Bladder microvascular endothelial cell (primary cell): ENCODE measurements at places on chromosomes 4 and X. TPM values are rescaled to one million over a fixed set of nuclear protein-coding genes. Genes with fewer than 3 reads are reported as not detected.

The NAP1L2 gene
- total RNA-seq = 0.81 and 3.0 TPM in 2 replicates

The NWD2 gene
- total RNA-seq = not detected in 2 replicates

The TLR10 gene
- not detected in 2 replicates for total RNA-seq

The RNF150 gene
- under 0.01 and 0.38 TPM in 2 replicates for total RNA-seq

The LUZP4 gene
- not detected in 2 replicates for total RNA-seq

The TSC22D3 gene
- total RNA-seq = 18.6 and 24.8 TPM in 2 replicates

The FAM114A1 gene
- 67.8 and 112 TPM in 2 replicates for total RNA-seq
